ENCODE measurements at places on chromosomes 3 and 15.

DNA sequence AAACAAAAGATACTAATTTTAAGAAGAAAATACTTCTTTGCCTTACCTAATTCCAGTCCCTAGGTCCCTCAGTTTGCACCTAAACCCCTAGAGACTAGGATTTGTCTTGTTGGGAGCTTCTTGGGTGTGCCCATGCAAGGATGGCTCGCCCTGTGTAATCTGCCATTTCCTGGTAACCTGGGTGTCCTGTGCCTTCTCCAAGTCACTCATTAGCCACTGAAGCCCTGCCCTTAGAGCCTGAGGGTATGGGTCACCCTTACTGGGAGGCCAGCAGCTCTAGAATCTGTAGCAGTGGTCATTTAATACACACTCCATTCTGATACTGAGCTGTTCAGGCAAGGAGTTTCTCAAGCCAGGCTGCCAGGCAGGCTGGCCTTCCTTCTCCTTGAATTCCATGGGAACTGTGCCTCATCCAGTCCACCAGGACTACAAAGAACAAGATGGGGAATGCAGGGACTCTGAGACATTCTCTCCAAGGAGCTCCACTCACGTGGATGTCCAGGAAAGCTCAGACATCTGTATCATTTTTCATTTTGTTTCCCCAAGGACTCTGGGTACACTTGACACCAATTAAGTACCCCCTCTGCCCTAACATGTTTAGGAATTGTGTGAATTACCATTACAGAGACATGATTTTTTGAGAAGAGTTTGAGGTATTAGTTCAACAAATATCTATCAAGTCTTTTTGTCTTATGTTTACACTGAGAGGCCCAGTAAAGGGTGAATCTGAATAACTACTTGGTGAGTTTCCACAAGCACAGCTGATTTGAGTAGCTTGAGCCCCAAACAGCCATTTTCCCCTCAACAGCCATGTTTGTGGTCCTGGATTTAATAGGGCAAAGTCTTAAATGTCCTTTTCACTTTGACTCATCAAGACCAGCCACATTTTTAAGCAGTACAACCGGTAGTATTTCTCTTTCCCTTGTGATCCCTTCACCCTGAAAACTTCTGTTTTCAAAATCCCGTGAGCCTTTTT lies 52.6 kb downstream of the ARNT2 start:
- DNase-seq: no peak

- no peak for DNase-seq
Measured at GRCh38 chr15:77852241-77853007, 219.7 kb upstream of the LINGO1 start.

GRCh38 chr15:36356466-36356865 lies 223.0 kb upstream of the CDIN1 start:
- no peak for DNase-seq

GRCh38 chr3:33074217-33075067 lies 22.5 kb downstream of the GLB1 start:
- DNase-seq: peak; percentile 55

- DNase-seq: no peak
Measured at GRCh38 chr3:172538368-172539151, 15.3 kb upstream of the TNFSF10 start.

DNA sequence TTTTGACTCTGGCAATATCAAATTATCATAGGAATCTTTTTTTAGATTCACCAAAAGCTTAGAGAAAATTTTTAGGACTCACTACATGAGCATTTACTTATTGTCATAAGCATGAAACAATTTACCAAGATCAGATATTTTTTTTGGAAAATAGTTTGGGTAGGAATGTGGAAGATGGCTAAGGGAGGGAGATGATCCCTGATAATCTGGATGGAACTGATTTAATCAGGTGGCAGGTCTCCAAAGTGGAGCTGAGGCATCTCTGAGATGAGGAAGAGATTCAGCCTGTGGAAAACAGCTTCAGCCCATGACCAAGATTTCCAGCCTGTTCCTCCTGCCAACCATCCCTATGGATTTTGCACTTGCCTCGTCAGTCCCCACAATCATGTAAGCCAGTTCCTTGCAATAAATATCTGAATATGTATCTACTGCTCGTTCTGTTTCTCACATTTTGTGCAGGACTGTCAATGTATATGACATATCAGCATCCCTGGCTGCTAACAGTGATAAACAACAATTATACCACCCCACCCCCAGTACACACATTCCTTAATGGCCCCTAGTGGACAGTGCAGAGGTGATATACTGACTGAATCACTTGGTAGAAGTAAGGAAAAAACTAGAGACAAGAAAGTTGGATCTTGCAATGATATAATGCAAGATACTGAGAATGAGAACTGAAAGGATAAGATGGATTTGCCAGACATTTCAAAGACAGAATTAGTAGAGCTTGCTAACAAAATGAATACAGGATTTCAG lies 183.8 kb downstream of the NEK10 start:
- DNase-seq: no peak

GRCh38 chr3:28117598-28117997 lies 123.8 kb upstream of the CMC1 start:
- DNase-seq: no peak

- DNase-seq: no peak
Measured at GRCh38 chr3:124846189-124846588, 41.0 kb downstream of the ITGB5 start.

GRCh38 chr3:145882436-145882835 lies 278.5 kb downstream of the PLOD2 start:
- no peak for DNase-seq

DNA sequence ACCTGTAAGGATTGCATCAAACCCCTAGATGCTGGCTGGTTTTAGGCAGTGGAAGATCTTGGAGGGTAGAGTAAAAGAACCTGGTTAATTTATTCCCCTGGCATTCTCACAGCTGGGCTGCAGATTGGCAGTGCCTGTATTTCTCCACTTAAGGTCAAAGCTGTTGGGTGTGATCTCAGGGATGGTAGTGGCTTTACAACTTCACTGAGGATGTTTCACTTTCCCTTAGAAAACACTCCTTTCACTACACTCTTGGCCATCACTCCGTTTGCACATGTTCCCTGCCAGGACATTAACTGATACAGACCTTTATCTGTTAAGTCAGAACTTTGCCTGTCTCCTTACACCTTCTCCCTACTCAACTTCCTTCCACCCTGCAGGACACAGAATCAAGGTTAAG lies 779.1 kb upstream of the SEMA6D start:
- no peak for DNase-seq

DNA sequence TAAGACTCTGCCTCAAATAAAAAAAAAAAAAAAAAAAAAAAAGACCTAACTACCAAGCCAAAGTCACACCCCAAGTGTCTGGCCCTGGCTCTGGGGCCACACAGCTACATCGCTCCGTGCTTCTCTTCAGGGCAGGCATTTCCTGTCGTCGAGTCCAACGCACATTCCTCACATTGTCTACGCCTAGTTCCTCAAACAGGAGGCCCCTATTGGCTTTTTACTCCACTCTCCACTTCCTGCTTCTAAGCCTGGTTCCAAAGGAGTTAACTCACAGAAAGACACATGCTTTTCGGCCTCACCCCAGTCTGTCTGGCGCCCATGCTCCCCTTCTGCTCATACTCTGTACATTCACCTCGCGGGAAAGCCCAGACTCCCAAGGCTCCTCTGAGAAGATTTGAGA lies 28.8 kb downstream of the KNG1 start:
- DNase-seq: no peak

DNA sequence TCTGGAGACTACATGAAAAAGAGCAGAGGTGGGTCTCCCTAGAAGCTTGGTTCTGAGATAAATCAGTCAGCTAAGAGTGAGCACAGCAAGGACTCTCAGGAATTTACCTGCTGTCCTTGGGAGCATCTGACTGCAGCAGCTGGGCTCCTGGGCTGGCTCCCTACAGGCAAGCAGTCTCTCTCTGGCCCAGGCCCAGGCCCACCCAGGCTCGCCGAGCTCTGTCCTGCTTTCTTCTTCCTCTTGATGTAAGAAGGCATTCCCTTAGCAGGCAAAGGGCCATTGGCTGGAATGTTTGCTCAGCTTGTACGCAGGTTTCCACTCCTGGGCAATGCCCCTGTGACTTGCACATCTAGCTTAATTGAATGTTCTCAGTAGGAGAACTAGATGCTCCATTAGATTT lies 4.3 kb upstream of the RBP2 start:
- no peak for DNase-seq

GRCh38 chr3:187025656-187026316 lies 95.5 kb downstream of the ST6GAL1 start:
- peak; percentile 43 for DNase-seq

- DNase-seq: no peak
Measured at GRCh38 chr3:122937745-122938144, 89.8 kb downstream of the SEMA5B start.

DNA sequence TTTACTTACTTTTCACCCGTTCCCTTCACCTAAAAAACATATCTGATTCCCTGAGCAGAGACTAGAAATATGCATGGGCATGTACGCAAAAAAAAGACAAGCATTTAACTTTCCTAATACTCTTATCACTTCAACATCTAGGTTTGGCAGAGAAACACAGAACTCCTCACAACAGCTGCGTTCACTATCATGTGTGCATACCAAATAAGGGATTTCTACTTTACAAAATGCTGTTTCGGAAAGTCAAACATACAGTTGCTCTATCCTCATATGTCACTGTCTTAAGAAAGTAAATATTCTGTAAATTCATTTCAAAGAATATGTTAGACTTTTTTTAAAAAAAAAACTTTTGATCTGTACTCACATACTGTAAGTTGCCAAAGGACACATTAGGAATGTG lies 65.1 kb upstream of the CBLB start:
- no peak for DNase-seq

GRCh38 chr3:71803248-71803647 lies 18.3 kb upstream of the PROK2 start:
- DNase-seq: no peak

GRCh38 chr15:88400591-88401250 lies 66.5 kb downstream of the MRPL46 start:
- DNase-seq: no peak
